GDM1 (cell line): ENCODE measurements at places on chromosomes 7 and 10.

- no peak for DNase-seq
These were observed 34.6 kb upstream of the HECW1 start for GRCh38 chr7:43077732-43078391.

- DNase-seq = no peak
These were observed 15.2 kb downstream of the TMEM176B start for GRCh38 chr7:150784954-150785353.

DNA sequence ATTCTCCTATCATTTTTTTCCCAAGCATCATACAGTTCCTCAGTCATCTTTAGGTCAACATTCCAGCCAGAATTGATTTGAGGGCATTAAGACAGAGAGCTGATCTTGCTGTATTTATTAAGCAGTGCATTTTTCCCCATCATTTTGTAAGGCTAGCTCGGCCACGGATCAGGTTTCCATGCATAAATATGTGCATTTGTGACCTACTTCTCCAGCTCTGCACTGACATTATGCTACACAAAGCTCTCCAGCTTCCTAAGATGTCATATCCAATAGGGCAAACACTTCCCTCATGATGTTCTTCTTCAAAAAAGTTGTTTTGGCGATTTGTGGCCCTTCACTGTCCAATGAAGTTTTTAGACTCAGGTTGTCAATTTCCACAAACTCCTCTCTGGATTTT is 202.6 kb downstream of the C7orf25 start:
- DNase-seq = no peak

GRCh38 chr10:95187617-95188016 is 6.4 kb upstream of the ACSM6 start:
- DNase-seq = no peak

DNA sequence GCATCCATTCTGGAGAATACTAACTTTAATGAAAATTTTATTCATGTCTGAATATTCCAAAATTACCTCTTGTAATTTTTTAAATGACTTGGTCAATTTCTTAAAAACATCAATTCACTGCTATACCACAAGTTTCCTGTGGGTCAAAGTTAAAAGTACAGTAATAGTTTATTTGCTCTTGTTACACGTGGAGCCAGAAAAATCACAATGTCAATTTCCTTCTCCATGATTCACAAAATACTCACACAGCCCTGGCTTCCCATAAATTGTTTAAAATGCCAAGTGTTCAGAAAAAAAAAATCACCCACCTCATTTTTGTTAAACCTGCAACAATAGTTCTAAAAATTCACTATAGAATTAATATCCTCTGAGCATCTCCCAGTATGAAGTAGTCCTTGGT is 139.5 kb upstream of the GRM3 start:
- no peak for DNase-seq

GRCh38 chr7:121406944-121407343 is 10.8 kb upstream of the FAM3C start:
- no peak for DNase-seq

DNA sequence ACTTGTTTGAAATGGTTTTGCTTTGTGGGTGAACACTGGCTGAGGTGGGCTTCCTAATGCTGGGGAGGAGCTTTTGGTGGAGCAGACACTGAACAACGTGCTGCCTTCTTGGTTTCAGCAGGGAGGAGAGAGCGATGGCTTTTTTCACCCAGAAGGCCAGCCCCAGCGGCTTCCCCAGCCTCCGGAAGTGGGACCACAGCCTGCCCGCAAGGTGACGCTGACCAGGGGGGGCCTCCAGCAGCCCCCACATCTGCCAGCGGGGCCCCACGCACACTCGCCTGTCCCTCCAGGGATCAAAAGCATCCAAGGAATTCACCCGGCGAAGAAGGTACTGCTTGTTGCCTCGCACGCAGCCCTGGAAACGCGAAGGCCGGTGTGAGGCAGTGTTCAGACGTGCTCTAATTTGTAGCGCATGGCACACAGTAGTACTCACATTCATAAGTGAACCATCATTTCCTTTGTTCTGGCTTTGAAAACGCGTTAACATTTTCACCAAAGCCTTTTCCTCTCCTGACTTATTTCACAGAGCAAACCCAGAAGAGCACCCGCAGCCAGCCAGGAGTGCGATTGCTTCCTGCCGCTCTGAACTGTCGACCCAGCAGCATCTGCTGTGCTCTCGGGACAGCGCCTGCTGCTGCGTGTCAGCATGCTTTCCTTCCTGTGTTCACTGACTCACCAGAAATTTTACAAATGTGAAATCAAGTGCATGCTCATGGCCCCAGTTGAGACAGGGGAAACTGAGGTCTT is 48.4 kb downstream of the SHH start:
- DNase-seq = peak; percentile 77

DNA sequence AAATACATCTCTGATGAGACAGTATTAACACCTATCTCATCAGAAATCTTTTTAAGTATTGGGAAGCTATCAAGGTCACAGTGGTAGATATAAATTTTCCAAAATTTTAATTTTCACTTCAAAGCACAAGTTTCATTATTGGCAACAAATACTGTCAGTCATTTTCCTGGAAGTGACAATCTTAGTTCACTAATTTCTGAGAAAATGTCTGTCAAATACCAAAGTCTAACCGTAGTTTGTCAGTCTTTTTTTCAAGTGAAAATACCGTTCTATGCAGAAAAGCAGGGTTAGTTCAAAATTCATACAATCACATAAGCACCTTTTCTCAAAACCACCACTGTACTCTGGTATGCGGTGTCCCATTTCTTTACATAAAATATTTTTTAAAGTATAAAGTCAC is 40.4 kb downstream of the CACUL1 start:
- DNase-seq = no peak

GRCh38 chr7:47093320-47094234 is 488.3 kb downstream of the TNS3 start:
- DNase-seq = no peak

GRCh38 chr10:91017198-91017597 is 96.3 kb upstream of the ANKRD1 start:
- no peak for DNase-seq

- DNase-seq = no peak
These were observed 1.9 kb downstream of the VGF start for GRCh38 chr7:101163279-101164070.

GRCh38 chr10:43576580-43576979 is 2.2 kb upstream of the ZNF239 start:
- no peak for DNase-seq

GRCh38 chr10:28425422-28425821 is 107.5 kb upstream of the WAC start:
- DNase-seq = no peak

DNA sequence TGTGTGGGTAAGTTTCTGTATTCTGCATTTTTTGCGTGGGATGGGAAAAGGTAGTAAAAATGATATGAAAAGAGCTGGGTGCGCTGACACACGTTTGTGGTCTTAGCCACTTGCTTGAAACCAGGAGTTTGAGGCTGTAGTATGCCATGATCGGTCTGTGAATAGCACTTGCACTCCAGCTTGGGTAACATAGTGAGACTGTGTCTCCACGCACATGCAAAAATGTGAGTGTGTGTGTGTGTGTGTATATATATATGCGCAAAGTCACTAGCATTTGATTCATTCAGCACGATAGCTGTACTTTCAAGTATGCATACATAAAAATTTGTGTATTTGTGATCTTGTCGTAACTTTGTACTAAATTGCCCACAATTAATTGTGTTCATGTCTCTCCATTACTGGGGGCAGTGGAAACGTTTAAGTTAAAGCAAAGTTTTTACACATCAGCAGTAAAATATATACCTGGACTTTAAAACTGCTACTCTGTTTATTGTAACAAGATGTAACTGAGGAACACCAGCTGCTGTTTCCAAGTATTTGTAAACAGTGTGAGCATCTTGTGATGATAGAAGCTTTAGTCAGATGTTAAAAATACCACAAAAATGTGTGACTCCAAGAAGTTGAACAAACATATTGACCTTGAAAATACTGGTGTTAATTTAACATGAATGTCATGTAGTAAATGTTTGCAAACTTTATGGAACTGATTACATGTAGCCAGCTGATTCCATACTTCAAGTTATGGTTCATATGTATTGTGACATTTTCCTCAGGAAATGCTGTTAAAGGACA is 1.6 kb downstream of the ZRANB1 start:
- no peak for DNase-seq

- no peak for DNase-seq
These were observed 103.5 kb downstream of the MICALL2 start for GRCh38 chr7:1355568-1356340.

DNA sequence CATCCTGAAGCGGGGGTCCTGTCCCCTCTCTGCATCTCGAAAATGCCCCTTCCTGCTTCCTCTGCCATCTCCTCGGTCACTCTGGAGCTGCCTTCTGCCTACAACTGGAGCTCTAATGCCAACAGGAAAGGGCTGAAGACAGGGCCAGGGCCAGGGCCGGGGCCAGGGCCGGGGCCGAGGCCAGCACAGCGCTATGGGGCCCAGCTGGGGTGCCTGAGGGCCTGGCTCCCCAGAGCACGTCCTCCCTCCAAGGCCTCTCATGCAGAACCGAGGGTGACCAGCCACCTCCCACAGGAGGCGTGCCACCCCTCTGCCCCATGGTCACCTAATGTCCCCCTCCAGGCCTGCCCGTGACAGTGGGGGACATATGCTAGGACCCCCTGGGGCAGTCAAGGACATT is 155.7 kb downstream of the PRKAG2 start:
- no peak for DNase-seq

- DNase-seq = no peak
These were observed 78.1 kb downstream of the TRRAP start for GRCh38 chr7:98956469-98956868.

DNA sequence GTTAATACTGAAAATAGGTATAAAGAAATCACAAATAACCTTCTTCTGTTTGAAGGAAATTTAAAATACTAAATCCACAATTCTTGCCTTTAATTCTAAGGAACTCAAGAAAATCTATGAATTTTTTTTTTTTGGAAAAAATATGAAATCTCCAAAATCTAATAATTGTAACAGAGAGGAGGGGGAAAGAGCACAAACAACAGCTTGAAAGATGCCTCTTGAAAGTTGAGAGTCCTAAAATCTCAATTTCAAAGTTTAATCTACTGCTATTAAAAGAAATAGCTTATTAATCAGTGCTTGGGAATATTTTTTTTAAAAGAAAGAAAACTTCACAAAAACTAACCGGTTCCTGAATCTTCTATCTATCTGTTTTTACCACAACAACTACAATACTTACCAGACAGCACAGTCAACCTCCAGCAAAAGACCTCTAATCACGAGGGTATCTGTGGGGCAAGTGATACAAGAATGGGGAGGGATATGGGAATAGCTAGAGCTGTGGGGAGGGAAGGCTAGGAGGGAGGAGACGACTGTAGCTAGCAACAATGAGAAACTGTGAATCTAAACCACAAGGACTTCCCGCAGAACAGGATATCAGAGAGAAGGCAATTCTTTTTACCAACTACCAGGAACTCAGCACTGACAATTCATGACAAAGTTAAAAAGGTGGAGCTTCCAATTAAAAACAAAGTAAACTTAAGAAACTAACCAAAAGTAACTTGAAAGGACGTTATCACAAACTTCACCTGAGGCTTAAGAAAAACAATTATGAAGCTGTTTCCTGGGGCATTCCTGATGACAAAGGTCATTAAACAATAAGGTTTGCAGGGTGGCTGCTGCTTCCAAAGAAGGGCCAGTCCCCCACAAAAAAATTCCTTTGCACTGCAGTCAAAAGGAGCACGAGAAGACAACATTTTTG is at the start of gene USP54:
TSS of gene USP54 (minus strand) at position 462 of the 919 bp plus-strand sequence. CDS start 15,684 bp downstream, outside the sequence.
- DNase-seq = peak; percentile 9

DNA sequence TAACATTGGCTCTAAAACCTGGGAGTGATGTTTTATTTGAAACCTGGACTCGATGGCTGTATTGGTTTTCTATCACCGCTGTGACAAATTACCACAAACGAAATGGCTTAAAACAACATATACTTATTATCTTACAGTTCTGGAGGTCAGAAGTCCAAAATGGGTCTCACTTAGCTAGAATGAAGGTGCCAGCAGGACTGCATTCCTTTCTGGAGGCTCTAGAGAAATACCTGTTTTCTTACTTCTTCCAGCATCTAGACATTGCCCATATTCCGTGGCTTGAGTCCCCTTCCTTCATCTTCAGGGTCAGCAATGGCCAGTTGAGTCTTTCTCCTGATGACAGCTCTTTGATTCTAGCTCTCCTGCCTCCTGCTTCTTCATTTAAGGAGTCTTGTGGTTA is 44.3 kb upstream of the STEAP1B start:
- no peak for DNase-seq

- no peak for DNase-seq
These were observed 71.0 kb upstream of the FAM171A1 start for GRCh38 chr10:15442056-15442455.

GRCh38 chr10:62188021-62188616 is 80.5 kb downstream of the RTKN2 start:
- no peak for DNase-seq

DNA sequence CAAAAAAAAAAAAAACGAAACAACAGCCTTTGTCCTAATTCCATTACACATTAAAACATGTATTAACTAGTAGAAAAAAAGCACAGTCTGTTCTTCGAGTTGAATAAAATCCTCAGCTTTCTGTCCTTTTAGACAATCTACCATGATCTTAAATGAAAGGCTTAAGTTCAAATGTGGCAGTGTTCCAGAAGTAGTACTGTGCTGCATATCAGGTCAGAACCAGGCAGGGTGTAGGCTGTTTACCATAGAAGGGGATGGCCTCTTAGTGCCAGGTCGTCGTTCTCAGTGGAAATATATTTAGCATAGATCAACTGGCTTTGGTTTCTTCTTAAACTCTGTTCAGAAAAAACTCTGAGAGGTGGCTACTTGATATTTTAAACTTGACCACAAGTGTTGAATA is 612.0 kb downstream of the CNTNAP2 start:
- DNase-seq = no peak

DNA sequence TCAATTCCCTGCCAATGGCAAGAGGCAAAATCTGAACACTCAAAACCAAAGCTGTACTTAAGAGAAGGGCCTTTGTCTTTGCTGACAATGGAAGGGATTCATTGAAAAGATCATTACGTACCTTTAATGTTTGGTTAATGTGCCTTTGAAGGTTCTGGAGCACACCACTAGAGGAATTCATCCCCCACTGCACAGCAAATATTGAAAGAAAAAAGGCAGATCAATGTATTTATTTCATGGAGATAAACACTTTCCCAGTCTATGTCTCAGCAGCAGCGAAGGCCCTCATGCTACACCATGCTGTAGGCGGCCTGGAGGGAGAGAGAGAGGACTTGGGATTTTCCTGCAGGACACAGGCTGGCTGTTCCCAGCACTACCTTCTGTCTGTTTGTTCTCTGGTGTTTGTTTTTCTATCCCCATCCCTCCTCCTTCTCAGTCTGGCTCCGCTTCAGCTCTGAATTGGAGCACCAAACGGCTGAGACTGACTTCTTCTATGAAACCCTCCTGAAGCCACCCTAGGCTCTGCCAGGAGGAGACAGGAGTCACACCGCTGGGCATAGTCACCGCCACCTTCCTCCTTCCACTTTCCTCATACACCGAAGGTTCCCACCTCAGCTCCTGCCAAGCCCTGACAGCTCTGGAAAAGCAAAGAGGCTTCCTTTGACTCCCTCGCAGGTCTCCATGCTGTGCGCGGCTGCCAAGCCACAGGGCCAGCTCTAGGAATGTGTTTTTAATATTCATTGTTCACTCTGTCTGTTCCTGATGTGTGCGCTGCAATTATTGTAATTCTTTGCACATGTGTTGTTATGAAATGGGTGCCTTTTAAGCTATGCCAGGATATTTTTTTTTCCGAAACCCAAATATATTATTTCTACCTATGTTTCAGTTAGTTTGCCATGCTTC is 301.5 kb downstream of the FZD1 start:
- no peak for DNase-seq

- no peak for DNase-seq
These were observed 280.9 kb downstream of the USP6NL start for GRCh38 chr10:11330383-11331045.

- no peak for DNase-seq
These were observed 114.2 kb upstream of the GPR22 start for GRCh38 chr7:107355616-107356015.
